ENCODE measurements at places on chromosomes 6 and 20.

DNA sequence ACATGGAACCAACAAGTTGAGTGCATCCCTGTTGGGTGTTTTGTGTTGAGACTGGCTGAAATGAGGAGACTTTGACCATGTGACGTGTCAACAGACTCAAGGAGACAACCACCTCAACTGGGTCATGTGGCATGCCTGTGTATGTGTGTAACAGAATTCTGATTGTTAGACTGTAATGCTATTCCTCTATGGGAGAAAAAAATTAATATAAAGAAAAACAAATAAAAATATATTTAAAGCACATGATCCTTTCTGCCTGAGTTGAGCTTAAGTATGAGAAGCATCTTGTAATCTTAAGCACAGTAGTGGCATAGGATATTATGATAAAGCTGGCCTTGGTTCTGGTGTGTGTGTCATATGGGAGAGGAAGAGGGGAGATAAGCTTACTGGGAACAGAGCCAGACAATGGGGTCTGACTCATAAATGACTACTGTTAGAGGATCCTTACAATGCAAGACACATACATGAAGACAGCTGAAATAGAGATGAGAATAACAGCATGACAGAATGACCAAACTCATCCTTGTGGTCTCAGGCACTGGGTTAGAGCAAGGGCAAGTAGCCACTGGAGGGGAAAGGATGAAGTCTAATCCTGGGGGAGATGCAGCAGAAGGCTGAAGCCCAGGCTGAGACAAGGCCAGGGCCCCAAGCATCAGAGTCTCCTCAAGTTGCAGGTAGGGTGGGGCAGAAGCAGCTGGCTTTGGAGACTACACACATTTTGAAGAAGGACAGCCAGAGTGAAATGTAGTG, 9.2 kb downstream of the TP53INP2 start:
- no peak overlapping the region for H3K27ac ChIP-seq
- H3K36me3 ChIP-seq, result peaks cover 12% of the 10 kb centered on the region
- peaks cover 18% of the 10 kb centered on the region for H3K4me1 ChIP-seq
- H3K4me3 ChIP-seq, result no peak overlapping the region
- peaks cover 10% of the 10 kb centered on the region for H3K27me3 ChIP-seq

DNA sequence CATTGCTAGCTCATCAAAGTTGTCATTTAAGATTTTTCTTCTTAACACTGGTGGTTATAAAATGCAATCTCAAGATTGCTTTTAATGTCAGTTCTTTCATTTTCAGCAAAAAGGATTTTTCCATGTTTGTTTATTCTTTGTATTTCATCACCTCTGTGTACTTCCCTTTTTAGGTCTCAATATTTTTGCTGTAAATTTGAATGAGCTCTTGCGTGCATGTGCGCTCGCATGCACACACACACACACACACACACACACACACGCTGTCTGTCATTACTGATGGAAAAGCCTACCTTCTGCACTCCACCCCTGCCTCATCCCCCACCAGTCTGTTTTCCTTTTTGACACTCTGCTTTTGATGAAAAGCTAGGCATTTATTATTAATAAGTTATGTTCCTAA, 85.3 kb upstream of the FYN start:
- no peak for DNase-seq
- no peaks in the 10 kb centered on the region for H3K27me3 ChIP-seq
- peaks cover 1% of the 10 kb centered on the region for H3K36me3 ChIP-seq
- H3K4me3 ChIP-seq, result no peak overlapping the region

GRCh38 chr20:61934716-61935530, 130.8 kb downstream of the TAF4 start:
- H3K36me3 ChIP-seq, result no peaks in the 10 kb centered on the region
- H3K27ac ChIP-seq, result no peak overlapping the region
- H3K27me3 ChIP-seq, result no peaks in the 10 kb centered on the region

DNA sequence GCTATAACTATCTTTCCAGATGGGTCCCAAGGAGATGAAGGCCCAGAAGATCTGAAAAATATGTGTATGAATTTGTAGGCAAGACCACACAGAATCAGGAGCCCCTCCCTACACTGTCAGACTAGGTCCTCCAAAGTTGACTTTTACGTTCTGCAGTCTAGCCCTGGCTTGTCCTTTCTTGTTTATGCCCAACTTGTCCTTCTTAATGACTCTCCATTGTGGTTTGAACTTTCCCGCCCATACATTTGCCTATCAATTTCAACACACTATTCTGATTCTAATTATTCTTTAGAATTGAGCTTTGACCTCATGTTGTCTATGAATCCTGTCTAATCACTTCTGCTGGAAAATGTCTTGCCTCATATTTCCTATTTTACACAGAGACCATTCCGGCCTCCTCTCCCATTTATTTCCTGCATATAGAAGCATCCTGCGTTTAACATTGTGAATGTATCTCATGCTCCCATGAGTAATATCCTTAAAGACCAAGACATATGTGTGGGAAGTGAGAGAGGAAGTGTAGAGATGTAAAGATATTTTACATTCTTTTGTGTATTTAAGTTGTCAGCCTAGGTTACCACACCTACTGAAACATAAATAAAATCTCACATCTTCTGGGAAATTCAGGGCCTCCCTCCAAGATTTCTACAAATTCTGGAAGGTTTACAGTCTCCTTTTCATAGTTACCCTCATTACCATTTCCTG, 348.3 kb downstream of the BCKDHB start:
- no peaks in the 10 kb centered on the region for H3K4me1 ChIP-seq
- no peak for DNase-seq
- no peak overlapping the region for H3K4me3 ChIP-seq
- no peaks in the 10 kb centered on the region for H3K27me3 ChIP-seq
- H3K27ac ChIP-seq, result no peak overlapping the region

DNA sequence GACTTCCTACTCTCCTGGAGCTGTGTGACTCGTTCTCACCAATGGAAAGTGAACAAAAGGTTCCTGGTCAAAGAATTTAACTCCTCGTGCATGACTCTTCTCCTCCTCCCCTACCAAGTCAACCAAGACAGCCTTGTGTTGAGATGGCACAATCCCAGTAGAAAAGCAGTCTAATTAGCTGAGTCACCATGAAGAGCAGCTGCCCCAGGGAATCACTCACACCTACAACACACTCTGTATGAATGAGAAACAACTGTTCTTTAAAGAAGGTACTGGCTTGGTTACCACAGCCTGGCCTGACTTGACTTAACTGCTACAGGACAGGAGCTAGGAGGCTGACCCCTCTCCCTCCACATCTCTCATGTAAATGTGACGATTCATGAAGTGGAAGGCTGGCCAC, 2.9 kb upstream of the HLA-DOB start:
- H3K4me1 ChIP-seq, result peaks cover 7% of the 10 kb centered on the region
- DNase-seq, result no peak
- H3K36me3 ChIP-seq, result no peaks in the 10 kb centered on the region
- H3K4me3 ChIP-seq, result no peak overlapping the region

- H3K27me3 ChIP-seq, result peaks cover 13% of the 10 kb centered on the region
- H3K36me3 ChIP-seq, result no peaks in the 10 kb centered on the region
- H3K4me3 ChIP-seq, result no peak overlapping the region
- no peaks in the 10 kb centered on the region for H3K4me1 ChIP-seq
Observed at GRCh38 chr6:131937703-131938631, 13.2 kb downstream of the CCN2 start.

- no peaks in the 10 kb centered on the region for H3K36me3 ChIP-seq
- no peak overlapping the region for H3K4me3 ChIP-seq
Observed at GRCh38 chr6:153727885-153728284, 311.2 kb upstream of the OPRM1 start.

DNA sequence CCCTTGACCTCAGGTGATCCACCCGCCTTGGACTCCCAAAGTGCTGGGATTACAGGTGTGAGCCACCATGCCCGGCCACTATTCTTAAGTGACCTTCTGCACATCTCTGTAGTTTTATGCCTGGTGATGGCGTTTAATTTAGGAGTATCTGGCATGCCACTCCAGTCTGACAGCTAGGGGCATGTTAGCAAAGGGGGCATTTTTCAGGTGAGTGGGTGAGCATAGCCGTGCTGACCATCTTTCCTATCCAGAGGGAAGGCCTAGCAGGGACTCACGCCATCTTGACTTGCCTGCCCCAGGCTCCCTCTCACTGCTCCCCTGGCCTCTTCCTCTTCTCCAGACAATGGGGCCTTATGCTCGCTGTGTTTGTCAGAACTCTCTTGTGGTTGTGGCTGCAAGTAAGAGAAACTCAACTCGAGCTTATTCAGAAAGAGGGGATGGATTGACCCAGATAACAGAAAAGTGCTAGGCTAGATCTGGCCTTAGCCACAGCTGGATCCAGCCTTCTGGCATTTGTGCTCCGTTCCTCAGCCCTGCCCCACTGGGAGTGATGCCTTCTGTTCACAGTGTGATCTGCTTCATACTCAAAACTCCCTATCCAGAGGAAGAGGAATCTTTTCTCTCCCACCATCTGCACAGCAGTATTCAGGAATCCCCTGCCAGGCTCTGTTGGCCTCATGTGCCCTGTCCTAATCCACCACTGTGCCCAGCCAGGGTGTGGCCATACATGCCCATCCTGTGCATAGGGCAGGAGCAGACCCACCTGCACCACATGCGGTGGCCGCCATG, 174.5 kb upstream of the AKAP12 start:
- no peaks in the 10 kb centered on the region for H3K4me1 ChIP-seq
- H3K36me3 ChIP-seq, result peaks cover 17% of the 10 kb centered on the region
- H3K27me3 ChIP-seq, result no peaks in the 10 kb centered on the region

GRCh38 chr6:30322527-30323501, 3.9 kb upstream of the TRIM39 start:
- peak overlapping the region; percentile 26 for H3K4me3 ChIP-seq
- peaks cover 35% of the 10 kb centered on the region for H3K36me3 ChIP-seq
- no peaks in the 10 kb centered on the region for H3K27me3 ChIP-seq
- peak overlapping the region; percentile 68 for H3K27ac ChIP-seq
- peaks cover 78% of the 10 kb centered on the region for H3K4me1 ChIP-seq

DNA sequence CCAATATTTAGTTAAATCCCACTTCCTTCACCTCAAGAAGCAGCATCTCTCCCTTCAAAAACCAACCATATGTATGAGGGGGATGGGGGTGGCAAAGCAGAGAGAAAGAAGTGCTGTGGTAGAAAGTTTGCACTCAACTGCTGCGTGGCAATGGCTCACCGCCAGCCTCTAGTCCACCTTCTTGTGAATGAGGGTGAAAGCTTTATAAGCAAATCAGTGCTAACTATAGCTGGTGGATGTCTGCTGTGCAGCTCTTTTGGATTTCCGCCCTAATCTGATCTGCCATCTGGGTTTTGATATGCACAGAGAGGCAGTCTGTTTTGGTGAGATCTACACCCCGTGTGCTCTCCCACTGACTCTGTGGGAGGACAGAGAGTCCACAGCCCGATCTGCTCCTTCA, 281.2 kb upstream of the SUPT3H start:
- H3K27ac ChIP-seq, result peak overlapping the region; percentile 71
- peak; percentile 13 for DNase-seq
- H3K27me3 ChIP-seq, result peaks cover 15% of the 10 kb centered on the region
- no peak overlapping the region for H3K4me3 ChIP-seq

DNA sequence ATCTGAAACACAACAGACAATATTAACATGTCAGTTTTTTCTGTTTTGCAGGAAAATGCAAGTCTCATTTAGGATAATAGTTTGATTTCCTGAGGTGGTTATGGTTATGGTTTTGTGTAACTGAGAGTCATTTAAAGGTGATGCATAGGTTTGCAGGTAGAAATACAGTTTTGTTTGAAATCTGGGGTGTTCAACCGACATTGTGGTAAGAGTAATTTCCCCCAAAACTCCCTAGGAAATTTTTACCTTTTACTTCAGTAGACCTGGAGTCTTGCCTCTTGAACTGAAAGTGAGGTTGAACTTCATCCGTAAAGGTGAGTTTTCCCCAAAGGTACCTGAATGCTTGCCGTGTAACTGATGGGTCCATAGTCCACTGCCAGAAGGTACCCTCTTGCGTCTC, 71.4 kb downstream of the JARID2 start:
- peak overlapping the region; percentile 16 for H3K27ac ChIP-seq
- H3K4me3 ChIP-seq, result peak overlapping the region; percentile 15
- peaks cover 7% of the 10 kb centered on the region for H3K36me3 ChIP-seq
- peaks cover 87% of the 10 kb centered on the region for H3K4me1 ChIP-seq
- no peaks in the 10 kb centered on the region for H3K27me3 ChIP-seq
- no peak for DNase-seq
